Renal pelvis (tissue), 12 donors: ENCODE measurements at places on chromosomes 12 and 14. TPM values are rescaled to one million over a fixed set of nuclear protein-coding genes. Genes with fewer than 3 reads are reported as not detected.

The MYO1H gene
- polyA plus RNA-seq: 1.3 TPM

The CLEC12A gene
- 2.2 TPM for polyA plus RNA-seq

The RBP5 gene
- 62.9 TPM for polyA plus RNA-seq

The HOXC11 gene
- polyA plus RNA-seq: 2.1 TPM

The MYRFL gene
- polyA plus RNA-seq: 1.7 TPM

The NFKBIA gene
- 64.4 TPM for polyA plus RNA-seq

The SLC15A4 gene
- polyA plus RNA-seq: 26.5 TPM

The TAS2R9 gene
- not detected for polyA plus RNA-seq

The ZFHX2 gene
- 11.0 TPM for polyA plus RNA-seq

The NTS gene
- polyA plus RNA-seq: 5.6 TPM

The NR4A1 gene
- 9.5 TPM for polyA plus RNA-seq

The SPX gene
- polyA plus RNA-seq: 14.6 TPM

The MUCL1 gene
- not detected for polyA plus RNA-seq

The PRKD1 gene
- polyA plus RNA-seq: 27.4 TPM

The NPFF gene
- 0.70 TPM for polyA plus RNA-seq

- DNase-seq: no peak
Measured at GRCh38 chr14:37018571-37019240, 153.7 kb downstream of the SLC25A21 start.

DNA sequence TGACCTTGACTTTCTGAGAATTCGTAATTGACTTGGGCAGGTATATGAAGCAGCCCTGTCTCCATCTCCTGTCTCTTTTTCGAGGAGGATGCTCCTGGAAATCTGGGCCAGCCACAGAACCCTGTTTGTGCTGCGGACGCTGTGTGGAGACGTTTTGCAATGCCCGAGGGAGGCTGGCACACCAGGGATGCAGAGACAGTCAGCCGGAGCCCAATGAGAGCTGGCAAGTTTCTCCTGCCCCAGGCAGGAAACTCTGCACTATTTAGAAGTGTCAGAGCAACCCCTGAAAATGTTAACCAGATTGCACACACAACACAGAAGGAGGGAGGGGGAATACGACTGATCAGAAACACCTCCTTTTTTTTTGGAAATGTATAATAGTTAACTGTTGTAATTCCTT, 103.2 kb upstream of the DYRK2 start:
- DNase-seq: no peak

GRCh38 chr14:104938436-104938835, 13.8 kb downstream of the PLD4 start:
- DNase-seq: no peak

GRCh38 chr14:94451091-94451771, 1.4 kb downstream of the SERPINA11 start:
- no peak for DNase-seq

GRCh38 chr12:112117685-112118084, 7.7 kb upstream of the TRAFD1 start:
- no peak for DNase-seq

GRCh38 chr14:22008766-22009165, 335.1 kb upstream of the OR4E1 start:
- DNase-seq: peak; percentile 14

DNA sequence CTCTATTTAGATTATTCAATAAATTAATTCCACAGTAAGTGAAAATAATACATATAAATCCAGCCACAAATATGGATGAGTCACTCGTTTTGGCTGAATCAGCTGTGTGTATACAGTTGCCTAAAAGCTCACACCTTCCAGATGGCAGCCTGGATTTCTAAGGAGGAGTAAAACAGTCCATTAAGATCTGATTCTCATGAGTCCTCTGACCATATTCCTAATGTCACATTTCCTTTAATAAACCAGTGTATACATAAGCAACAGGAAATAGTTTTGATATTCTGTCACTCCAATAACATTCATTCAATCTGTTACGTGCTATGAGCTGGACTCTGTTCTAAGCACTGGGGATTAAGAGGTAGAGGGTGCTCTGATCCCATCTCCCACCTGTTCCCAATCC, 21.8 kb downstream of the MDM1 start:
- no peak for DNase-seq

GRCh38 chr14:103707329-103708263, 7.7 kb downstream of the XRCC3 start:
- DNase-seq: no peak

- peak; percentile 87 for DNase-seq
Measured at GRCh38 chr14:99361596-99362215, 89.7 kb upstream of the BCL11B start.

DNA sequence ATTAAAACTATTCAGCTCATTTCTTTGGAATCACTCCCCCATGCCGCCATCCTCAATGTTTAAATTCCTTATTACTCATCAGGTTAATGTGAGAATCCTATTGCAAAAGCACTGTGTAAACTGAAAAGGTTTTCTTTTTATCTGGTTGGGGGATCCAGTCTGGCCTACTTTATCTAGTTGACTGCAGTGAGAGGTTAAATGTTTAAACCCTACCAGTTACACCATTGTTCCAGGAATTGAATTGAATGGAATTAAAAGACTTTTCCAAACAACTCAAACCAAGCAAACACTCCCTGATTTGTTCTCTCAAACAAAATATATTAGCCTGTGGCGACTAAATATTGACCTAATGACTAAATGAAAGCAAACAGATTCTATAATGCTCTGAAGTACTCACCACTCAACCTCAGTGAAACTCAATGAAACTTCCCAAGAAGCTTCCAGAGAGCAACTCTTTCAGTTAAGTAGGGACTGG, 100.5 kb downstream of the VEZT start:
- no peak for DNase-seq

GRCh38 chr12:75705749-75706711, 194.6 kb upstream of the KRR1 start:
- DNase-seq: peak; percentile 94

- DNase-seq: no peak
Measured at GRCh38 chr12:99387661-99388060, 259.9 kb upstream of the GARIN6 start.

GRCh38 chr14:101598571-101599233, 37.4 kb downstream of the DIO3 start:
- DNase-seq: no peak

DNA sequence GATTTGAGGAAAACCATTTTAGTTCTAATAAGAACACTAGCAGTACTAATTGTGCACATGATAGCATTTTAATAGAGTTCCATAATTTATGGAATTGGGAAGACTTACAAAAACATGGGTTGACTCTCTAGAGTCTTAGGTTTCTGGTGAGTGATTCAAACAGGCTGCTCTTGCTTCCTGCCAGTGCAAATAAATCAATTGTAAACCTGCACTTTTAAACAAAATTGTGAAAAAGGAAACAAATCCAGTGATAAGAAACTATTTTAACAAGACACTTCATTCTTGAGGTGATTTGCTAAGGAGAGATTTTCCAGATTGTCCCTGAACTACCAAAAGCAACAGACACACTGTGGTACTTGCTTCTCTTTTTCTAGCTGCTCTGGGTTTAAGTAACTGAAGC, 112.2 kb downstream of the CACNA1C start:
- peak; percentile 68 for DNase-seq

- DNase-seq: no peak
Measured at GRCh38 chr14:77273796-77274195, 2.8 kb upstream of the NGB start.

GRCh38 chr12:51362747-51363342, 16.4 kb upstream of the CELA1 start:
- DNase-seq: no peak

- no peak for DNase-seq
Measured at GRCh38 chr12:30859226-30859625, 67.3 kb upstream of the TSPAN11 start.

DNA sequence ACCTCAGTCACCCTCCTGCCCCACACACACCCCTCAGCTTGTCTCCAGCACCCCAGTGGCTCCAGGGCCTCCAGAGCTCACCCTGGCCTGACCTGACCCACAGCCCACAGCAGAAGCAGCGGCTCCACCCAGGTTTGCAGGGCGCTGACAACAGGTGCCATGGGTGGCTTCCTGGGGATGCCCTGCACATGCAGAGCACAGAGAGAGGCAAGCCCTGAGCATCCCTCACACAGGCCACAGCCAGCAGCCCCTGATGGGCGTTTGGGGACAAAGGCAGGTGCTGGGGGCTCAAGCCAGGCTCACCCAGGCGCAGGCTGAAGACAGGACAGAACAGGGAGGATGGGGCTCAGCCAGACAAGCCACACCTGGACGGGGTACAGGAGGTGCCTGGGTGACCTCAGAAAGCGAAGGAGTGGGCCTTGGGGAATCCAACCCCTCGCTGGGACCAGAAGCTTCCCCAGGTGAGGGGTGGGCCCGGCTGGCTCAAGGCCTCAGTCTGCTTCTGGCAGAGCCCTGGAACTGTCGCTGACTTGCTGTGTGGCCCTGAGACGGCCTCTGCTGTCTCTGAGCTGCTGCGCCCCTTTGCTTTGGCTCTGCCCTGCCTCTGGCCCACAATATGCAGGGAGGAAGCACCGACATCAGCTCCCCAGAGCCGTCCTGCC, 10.6 kb downstream of the ARL6IP4 start:
- no peak for DNase-seq

GRCh38 chr12:32179011-32179395, 72.4 kb downstream of the BICD1 start:
- DNase-seq: no peak

- DNase-seq: no peak
Measured at GRCh38 chr14:78319887-78320635, 149.9 kb downstream of the NRXN3 start.

- no peak for DNase-seq
Measured at GRCh38 chr12:92547906-92548305, 154.9 kb upstream of the PLEKHG7 start.

- no peak for DNase-seq
Measured at GRCh38 chr12:63843254-63843720, 1.2 kb upstream of the SRGAP1 start.

- no peak for DNase-seq
Measured at GRCh38 chr14:93060841-93061240, 54.9 kb downstream of the ITPK1 start.

DNA sequence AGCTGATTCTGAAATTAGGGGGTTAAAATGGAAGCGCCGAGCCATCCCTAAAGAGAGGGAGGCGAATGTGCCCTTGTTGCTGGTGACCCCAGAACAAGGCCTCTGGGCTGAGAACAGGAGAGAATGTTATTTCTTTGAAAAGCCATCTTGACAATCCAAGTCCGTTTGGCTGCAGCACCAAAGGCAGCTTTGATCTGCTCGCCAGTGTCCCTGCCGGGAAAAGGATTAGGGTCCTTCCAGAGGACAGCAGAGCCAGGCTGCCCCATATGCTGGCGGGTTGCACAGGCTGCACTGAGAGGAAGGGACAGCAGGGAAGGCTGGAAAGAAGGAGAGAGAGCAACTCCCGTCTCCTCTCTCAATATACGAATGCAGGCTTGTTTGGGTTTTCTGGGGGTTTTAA, 141.7 kb downstream of the TMEM132C start:
- DNase-seq: no peak

DNA sequence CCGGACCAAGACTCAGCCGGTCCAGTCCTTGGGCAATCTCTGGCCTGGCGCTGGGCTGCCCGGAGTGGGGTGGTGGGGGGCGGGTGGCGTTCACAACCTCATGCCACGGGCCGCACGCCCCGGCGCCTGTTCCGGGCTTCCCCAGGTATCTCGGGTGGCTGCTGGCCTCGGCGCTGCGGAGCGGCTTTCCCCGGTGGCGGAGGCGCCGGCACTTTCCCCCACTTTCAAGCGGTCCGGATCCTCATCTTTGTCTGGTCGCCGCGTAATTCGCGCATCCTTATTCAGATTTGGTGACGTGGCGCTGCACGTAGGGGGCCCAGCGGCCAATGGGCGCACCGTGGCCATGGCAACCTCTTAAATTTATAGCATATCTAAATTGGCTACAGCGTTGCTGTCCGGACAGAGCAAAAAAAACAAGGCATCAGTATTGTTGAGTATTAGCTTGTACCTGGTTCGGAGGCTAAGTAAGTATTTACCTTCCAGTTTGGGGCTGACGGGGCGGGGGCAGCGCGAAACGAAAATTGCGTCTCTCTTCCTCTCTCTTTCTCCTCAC, at the start of gene LHX5:
TSS of gene LHX5 (minus strand) at position 253 of the 553 bp plus-strand sequence. CDS start 373 bp downstream, outside the sequence.
- DNase-seq: no peak

DNA sequence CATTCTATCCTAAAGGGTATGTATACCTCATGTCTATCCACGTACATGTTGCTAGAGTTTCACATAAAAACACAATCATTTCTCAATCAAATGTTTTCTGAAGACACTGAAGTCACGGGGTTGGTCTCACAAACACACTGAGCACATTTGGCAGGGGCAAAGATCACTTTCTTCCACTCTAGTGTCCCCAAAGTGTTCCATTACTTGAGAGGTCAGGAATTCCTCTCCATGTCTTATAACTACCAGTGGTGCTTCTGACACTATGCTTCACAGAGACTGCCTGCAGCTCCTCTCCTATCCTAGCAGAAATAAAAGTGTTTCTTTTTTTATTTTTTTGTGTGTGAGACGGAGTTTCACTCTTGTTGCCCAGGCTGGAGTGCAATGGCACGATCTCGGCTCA, 19.1 kb downstream of the ZFYVE1 start:
- DNase-seq: no peak

DNA sequence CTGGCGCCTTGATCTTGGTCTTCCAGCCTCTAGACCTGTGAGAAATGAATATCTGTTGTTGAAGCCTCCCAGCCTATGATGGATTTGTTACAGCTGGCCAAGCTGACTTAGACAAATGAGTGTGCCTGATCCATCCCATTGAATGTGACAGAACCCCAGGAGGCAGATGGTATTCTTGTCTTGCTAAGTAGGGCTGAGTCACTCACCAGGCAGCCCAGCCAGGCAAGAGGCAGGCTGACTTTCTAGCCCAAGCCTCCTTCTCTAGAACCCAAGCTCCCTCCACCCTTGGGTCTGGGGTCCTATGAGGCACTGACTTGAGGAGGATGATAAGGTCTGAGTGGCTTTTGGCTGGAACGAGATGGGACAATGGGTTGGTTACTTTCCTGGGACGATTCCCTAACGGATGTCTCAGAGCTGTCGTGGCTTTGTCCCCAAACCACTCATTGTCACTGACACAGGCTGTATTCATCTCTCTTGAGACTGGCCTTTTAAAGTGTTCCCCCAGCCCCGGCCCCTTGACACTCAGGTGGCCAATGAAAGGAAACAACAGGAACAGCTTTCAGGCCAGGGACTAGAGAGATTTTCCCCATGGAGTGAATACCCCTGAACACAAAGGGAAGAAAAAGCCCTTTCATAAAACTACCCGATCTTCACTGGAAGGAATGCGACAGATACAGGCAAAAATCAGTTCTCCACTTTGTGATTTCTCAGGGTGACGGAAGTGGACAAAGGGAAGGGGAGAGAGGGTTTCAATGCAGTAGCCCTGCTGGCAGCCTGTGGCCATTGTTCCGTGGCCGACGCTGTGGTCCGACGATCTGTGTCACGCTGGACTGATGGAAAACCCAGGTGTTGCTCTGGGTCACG, 264.2 kb downstream of the AACS start:
- no peak for DNase-seq
